ENCODE measurements at places on chromosomes 11 and 22.

GRCh38 chr11:36251823-36252222, 37.4 kb downstream of the COMMD9 start:
- DNase-seq: no peak

- no peak for DNase-seq
Observed at GRCh38 chr11:81203876-81204275, 1529.8 kb downstream of the FAM181B start.

GRCh38 chr11:82765466-82766034, 31.9 kb upstream of the FAM181B start:
- no peak for DNase-seq

- DNase-seq: no peak
Observed at GRCh38 chr11:45765107-45765668, 39.8 kb upstream of the SLC35C1 start.

GRCh38 chr11:122721964-122722266, 66.4 kb downstream of the UBASH3B start:
- no peak for DNase-seq

DNA sequence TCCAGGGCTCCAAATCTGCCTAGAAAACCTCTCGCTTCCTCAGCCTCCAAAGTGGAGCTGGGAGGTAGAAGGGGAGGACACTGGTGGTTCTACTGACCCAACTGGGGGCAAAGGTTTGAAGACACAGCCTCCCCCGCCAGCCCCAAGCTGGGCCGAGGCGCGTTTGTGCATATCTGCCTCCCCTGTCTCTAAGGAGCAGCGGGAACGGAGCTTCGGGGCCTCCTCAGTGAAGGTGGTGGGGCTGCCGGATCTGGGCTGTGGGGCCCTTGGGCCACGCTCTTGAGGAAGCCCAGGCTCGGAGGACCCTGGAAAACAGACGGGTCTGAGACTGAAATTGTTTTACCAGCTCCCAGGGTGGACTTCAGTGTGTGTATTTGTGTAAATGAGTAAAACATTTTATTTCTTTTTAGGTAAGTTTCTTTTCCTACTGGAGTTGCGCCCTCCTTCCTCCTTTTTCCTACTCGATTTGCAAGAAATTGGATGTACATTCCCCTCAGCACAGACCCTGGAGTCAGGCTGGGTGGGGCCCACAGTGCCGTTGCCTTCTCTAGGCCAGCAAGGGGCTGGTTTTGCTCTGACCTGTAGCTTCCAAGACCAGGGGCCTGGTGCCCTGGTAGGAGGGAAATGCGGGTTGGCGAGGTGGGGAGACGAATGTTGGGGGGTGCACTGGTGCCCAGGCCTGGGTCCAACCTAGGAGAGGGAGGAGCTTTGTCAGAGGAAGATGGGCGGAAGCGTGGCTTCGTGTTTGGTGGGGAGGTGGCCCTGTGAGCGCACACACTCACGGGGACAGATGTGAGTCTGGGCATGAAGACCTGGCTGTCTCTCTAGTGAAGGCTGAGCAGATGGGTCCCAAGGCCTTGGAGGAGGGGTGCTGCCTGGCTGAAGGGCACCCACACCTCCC, 50.6 kb downstream of the ST14 start:
- peak; percentile 45 for DNase-seq

GRCh38 chr11:115036406-115037180, 358.3 kb downstream of the NXPE2 start:
- no peak for DNase-seq

DNA sequence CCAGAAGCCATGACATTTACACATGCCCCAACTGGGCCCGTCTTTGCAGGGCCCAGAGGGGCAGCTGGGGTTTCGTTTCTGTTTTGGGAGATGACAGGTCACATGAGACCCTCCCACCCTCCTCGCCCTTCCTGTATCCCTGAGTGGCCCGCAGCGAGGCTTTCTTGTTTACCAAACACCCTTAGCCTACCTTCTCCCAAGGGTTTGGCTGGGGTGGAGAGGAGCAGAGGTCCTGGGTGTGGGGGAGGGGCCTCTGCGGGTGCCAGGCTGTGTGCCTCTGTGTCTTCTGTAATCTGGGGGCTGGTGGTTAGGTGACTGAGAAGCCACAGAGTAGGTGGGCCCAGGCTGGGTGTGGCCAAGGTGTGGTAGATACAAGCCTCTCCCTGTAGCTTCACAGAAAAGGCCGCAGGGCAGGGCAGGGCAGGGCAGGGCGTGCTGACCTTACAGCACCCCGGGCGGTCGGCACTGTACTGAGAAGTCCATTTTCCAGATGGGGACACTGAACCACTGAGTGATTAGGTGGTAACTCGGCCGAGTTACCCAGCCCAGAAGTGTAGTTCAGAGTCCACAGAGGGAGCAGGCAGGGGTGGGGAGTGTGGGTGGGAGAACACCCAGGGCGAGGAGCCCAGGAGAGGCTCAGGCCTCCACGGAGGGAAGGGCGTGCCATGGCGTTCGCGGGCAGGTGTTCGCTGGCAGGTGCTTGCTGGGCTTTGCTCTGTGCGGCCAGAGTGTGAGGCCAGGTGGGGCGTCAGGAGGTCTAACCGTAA, 8.7 kb downstream of the PRR5 start:
- no peak for DNase-seq

- DNase-seq: no peak
Observed at GRCh38 chr22:47629273-47629711, 866.8 kb downstream of the TBC1D22A start.

DNA sequence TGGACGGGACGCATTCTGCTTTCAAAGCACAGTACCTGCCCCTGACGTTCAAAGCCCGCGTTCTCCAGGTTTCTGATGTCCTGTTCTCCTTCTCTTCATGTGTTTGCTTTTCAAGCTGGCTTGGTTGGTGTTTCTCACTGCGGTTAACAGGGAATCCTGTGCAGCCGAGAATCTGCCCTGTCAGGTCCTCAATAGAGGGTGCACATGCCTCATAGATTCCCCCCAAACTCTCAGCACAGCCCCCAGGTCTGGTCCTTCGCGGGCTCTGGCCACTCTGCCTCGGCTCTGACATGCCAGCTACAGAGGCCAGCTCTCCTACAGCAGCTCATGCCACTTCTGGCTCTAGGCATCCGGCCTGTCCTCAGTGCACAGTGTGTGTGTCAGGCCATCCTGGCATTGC, 1343.8 kb downstream of the TBC1D22A start:
- DNase-seq: no peak

DNA sequence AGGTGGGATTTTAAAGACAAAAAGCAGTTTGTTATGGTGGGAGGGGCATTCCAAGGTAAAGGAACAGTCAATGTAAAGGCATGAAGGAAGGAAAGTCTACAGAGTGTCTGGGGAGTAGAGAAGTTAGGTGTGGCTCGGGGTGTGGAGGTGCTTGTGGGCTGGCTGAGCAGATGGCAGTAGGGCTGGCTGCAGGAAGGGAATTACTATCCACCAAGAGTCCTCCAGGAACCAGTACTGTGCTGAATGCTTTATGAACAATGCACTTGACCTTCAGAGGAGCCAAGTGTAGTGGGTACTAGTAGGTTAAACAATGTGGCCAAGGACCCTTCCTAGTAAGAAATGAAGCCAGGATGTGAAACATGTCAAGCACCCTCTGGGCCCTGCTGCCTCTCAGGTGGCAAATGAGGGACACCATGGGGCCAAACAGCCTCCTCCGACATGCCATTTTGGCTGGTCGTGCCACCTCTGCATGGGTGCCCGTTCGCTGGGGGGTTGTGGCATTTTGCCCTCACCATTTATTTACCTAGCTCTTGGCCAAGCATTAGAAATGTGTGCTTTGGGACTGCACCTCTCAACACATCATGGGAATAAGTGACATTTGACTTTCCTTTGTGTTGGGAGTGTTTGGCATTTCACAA, 123.6 kb upstream of the TENM4 start:
- no peak for DNase-seq

DNA sequence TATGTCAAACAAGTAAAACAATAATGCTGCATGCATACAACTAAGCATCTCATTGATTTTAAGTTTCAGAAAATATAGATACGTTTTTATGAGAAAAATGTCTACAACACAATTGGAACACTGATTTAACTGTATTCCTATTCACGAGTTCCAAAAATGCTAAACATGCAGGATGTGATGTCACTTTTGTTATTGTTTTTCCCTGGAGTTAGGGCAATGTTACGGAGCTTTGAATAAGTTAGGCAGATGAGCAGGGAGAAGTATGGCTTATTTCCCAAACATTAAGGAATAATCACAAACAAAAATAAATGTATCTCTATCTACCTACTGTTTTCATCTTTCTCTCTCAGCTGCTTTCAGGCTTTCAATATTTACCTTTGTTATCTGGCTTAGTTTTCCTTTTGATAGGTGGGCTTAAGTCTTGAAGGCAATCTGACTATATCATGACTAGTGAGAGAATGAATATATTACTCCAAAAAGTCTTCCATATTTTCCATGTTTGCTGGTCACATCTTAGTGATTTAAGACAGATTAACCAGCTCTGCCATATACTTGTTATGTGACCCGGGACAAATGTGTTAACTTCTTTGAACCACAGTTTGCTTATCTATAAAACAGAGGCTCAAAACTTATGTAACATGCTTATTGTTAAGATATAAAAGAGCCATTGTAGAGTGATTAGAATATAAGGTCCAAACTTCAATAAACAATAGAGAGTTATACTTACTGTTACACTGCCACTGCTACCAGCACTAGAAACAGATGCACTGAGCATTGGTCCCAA, 854.4 kb upstream of the CCDC90B start:
- DNase-seq: no peak

- DNase-seq: no peak
Observed at GRCh38 chr11:76291576-76292526, 85.5 kb upstream of the WNT11 start.

DNA sequence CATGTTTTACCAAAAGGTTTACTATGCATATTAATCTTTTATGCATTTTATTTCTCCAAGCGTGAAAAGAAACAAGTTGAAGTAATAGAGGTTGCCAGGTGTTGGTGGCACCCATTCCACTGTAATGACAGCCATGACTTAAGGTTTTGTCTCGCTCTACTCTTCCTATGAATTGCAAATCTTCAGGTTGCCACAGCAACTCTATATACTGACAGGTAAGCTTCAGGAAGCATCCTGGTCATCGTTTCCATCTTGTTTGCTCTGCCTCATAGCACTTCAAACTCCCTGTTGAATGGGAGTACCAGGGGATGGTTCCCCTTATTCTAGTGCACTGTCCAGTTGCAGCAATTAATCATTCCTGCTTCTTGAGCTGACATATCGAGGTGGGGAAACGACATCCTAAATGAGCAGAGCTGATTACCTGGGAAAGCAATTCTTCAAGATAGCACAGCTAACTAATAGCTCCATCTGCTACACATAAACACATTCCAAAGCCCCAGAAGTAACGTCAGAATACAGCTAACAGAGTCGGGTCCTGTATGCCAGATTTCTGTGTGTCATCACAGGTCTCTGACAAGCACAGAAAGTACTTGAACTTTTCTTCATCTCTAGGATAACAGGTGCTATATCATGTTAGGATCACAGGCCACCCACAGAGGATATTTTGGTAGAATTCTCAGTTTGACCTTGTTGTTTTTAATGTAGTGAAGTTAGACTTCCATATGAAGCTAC, 80.3 kb downstream of the CADM1 start:
- no peak for DNase-seq

DNA sequence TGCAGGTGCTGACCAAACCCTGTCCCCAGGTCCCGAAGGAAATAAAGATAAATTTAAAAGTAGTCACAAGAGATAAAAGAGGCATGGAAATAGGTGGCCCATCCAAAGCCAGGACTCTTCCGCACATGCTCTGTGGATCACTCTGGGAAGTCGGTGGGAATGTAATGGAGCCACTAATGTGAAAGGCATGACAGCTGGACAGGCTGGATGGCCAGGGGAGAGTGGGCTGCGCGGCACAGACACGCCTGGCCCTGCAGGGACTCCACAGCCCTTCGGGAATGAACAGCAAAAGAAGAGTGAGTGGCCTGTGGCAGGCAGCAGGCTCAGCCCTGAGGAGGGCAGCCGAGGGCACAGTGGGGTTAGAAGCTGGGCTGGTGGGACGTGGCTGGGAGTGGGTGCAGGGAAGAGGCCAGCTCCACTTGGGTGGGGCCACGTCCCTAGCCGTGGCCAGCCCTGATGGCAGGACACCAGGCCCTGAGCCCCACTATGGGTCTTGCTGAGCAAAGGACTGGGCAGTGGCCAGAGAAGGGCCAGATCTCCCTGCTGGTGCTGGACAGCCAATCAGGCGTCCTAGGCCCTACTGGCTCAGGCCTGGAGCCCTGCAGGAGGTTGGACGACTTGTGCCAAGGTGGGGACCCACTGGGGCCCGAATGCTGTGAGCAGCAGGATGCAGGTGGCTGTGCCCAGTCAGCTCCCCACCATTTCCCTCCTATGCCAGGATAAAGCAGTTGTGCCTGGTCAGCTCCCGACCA, 31.3 kb upstream of the GNB1L start:
- peak; percentile 51 for DNase-seq

GRCh38 chr11:44519989-44520737, 45.3 kb upstream of the CD82 start:
- DNase-seq: no peak

DNA sequence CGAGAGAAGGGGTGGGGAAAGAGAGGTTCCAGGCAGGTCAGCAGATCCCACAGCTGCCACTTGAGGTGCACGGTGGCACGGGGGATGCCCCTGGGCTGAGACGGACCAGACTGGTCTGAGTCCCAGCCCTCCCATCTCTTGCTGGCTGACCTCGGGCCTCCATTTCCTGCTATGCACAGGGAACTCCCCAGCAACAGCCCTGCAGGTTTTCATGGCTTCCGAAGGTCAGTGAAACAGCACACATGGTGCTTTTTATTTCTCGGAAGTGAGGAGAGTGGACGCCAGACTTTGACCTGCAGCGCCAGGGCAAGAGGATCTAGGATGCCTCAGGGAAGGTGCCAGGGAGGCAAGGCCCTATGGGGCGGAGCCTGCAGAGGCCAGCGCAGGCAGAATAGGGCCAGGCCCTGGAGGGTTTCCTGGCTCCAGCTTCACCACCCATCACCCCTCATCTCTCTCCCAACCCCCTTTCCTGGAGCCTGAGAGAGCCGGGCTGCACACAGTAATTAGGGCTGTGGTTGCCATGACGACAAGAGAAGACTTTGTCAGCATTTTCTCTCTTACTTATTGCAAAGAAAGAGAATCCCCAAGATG, 29.5 kb downstream of the SLC22A12 start:
- peak; percentile 49 for DNase-seq

DNA sequence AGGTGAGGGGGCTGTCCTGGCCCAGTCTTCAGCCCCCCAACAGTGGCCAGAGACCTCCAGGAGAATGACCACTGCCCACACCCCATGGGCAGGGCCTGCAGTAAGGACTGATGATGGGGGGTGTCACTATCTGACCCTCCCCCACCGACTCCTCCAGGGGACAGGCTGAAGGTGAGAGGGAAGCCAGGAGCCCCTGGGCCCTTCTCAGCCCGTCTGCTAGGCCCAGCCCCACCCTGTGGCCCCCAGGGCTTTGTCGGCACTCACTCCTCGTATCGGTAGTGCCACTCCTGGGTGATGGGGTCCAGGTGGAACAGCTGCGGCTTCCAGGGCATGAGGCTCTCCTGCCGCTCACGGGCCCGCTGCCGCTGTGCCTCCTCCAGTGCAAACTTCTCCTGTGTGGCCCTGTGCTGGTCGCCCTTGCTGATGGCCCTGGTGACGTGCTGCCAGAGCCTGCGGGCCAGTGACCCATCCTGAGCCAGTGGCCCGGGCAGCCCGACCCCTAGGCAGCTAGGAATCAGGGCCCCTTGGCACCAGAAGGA, 35.4 kb upstream of the CARS1 start:
- peak; percentile 59 for DNase-seq
